ENCODE measurements at places on chromosomes 5 and 9.

- DNase-seq = no peak
Observed at GRCh38 chr5:97478483-97478882, 295.4 kb upstream of the RIOK2 start.

- peak; percentile 41 for DNase-seq
Observed at GRCh38 chr9:126605792-126606482, 7.8 kb upstream of the LMX1B start.

GRCh38 chr5:73558950-73559349 is 6.5 kb downstream of the ANKRA2 start:
- no peak for DNase-seq

DNA sequence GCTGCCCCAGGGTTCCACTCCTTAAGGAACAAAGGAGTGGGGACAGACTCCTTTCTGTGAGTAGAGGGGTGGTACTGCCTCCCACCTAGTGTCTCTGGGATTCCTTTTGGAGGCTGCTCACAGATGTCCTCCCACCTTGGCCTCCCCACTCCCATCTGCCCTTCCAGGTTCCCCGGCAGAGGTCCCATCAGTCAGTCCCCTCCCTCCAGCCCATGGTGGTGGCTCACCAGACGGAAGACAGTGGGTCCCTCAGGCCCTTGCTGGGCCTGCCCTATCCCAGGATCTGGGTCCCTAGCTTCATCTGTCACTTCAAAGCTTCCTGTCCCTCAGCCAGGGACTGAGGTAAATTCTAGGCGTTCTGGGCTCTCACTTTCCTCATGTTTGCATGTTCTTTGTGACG is 35.6 kb upstream of the NEK6 start:
- no peak for DNase-seq

DNA sequence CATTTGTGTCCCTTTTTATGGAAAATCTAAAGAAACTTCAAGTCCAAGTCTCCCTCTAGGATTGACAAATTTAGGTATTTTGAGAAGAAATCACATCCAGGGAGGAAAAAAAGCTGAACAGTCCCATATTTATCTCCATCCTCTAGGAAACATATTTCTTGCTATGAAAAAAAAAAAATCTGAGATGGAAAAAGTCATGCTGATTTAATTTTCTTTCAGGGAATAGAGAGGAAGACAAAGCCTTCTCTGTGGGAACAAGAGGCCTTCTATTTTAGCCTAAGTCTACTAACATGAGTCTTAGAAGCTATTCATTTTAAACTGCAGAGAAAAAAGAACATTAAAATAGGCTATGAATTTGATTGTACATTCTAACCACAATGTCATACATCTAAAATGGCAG is 63.1 kb upstream of the CDK5RAP2 start:
- DNase-seq = no peak

DNA sequence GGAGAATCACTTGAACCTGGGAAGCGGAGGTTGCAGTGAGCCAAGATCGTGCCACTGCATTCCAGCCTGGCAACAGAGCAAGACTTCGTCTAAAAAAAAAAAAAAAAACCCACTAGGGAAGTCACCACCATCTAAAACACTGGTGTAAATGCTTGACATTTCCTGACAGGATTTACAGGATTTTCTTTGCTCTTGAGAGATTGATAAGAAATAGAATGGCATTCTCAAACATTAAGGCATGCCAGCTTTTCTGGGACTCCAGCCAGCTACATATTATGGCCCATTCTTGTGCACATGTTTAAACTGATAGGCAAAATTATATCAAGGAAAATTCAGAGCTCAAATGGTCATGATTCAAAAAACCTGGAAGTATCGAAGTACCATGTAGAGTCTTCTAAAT is 28.7 kb downstream of the GTF3C4 start:
- no peak for DNase-seq

DNA sequence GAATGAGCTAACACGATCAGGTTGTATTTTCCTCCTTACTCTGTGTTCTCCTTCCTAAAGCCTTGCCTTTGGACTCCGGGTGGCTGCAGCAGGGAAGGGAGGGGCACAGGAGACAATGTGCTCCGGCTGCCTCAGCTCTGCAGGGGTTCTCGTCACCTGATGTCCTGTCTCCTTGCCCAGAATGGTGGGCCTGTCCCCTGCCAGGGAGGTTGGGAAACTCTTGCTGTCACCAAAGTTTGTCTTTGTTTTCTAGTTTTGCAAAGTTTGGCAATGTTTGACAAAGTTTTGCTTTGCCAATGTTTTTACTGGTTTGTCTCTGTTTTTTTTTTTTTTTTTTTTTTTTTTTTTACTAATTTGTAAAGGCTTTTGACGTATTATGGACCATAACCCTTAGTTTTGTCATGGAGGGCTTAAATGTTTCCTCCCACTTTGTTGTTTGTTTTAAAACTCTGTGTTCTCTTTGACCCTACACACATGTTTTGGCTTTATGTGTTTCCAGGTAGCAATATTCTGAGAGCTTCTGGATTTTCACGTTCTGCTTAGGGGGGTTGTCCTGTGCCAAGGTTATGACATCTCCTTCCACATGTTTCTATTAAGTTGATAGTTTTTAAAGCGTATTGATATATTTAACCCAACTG is 49.3 kb downstream of the GADD45G start:
- no peak for DNase-seq

DNA sequence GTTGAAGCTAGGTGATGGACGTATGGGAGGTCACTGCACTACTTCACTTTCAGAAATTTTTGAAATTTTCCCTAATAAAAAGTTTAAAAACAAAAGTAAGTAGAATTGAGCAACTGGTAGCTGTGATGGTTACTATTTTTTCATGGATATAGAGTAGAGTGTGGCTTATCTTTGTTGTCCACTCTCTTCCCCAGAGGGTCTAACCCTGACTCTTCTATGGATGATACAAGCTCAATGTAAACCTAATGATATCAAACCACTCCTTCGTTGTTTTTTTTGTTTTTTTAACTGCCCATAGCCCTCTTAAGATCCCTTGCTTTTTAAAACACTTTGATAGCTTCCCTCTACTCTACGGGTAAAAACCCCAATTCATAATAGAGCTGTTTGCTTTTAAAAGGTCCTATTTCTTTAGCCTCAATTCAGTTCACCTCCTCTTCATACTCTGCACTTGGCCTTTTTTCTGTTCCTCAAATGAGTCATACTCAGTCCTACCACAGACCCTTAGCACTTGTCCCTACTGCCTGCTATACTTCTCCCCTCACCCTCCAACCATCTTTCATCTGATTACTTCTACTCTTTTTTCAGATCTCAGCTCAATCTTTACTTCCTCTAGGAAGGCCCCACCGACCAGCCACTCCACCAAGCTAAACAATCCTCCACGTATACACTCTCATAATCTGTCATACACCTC is 2.6 kb downstream of the HDAC3 start:
- DNase-seq = no peak

GRCh38 chr9:123246534-123246933 is 21.9 kb downstream of the STRBP start:
- no peak for DNase-seq

DNA sequence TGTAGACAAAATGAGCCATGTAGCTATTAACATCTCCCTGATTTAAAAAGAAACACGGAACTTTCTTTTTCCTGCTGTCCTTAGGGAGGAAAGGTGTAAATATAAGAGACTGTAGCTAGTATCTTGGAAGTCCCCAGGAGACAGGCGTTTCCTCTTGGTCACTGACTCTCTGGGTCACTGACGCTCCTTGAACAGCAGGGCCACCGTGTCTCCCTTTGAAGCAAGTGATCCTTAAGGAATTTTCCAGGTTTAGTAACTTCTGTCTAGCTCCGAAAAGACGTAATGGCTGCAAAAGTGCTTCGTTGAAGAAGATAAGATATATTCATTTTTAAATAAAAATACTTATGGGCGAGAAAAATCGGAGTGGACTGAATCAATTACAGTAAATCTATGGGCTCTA is 745 bp upstream of the CLTA start:
- DNase-seq = peak; percentile 24

DNA sequence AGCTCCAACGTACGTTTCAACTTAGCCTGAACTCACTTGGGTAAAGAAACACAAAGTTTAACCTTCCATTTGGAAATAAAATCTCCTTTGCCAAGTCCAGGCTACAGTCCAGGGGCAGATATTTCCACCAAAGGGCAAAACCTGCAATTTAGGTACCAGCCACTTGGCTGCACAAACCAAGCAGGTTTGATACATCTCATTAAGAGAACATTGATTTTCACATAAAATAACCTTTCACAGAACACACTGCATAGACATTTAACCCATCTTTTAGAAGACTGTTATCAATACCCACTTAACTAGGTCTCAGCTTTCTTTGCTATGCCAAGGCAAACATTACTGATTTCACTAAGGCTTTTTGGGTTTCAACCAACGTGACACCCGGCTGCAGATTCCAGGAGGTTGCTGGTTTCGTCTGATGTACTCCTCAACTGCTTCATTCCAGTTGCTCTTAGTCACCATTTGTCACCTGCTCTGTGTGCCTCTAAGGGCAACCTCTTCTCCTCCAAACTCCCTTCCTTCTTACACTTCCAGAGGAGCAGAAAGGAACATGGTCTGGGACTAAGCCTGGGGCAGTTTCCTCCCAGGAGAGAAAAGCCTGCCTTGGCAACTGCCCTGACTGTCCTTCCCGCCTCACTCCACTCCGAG is 67.1 kb downstream of the EPB41L4B start:
- peak; percentile 86 for DNase-seq

- DNase-seq = peak; percentile 40
Observed at GRCh38 chr9:16121601-16122286, 568.9 kb downstream of the CCDC171 start.

- peak; percentile 32 for DNase-seq
Observed at GRCh38 chr9:132768932-132769905, 99.0 kb downstream of the GTF3C4 start.

GRCh38 chr9:130128251-130128650 is 44.0 kb upstream of the NCS1 start:
- DNase-seq = peak; percentile 2

GRCh38 chr5:179771311-179771895 is 22.4 kb upstream of the LTC4S start:
- DNase-seq = no peak

GRCh38 chr9:95465115-95465514 is 51.7 kb downstream of the PTCH1 start:
- no peak for DNase-seq

GRCh38 chr9:19641046-19641445 is 147.8 kb downstream of the SLC24A2 start:
- no peak for DNase-seq

GRCh38 chr9:128163027-128163515 is 3.0 kb downstream of the BBLN start:
- DNase-seq = no peak

- DNase-seq = no peak
Observed at GRCh38 chr9:137306850-137307254, 4.8 kb upstream of the NRARP start.

DNA sequence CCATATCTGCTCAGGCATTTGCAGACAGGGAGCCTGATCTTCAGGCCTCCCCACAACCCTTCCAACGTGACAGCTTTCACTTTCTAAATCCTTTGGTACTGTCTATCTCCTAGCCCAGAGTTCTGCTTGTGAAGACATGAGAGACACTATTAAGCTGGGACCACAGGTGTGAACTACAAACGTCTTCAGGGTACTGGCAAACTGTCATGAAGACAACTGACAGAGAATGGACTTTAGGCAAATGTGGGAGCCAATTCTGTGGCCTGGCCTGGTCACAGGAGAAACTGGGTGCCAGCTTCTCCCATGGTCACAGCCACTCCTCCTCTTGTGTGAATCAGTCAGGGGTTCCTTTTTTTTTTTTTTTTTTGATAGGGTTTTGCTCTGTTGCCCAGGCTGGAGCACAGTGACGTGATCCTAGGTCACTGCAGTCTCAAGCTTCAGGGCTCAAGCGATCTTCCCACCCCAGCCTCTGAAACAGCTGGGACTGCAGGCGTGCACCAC is 10.4 kb downstream of the TRIM14 start:
- no peak for DNase-seq

Measured in A172 (cell line).